Hematopoietic multipotent progenitor cell treated with erythropoietin and hydrocortisone succinate and interleukin-3 and kit ligand, for 8 days (in vitro differentiated cells): ENCODE measurements at places on chromosomes 2 and 18.
A peak's percentile ranks its signal among the peaks of the same experiment; 100 is the strongest.

GRCh38 chr2:209845666-209846065 is 74.0 kb downstream of the UNC80 start:
- no peak for DNase-seq

- peak; percentile 20 for DNase-seq
These were observed 1.3 kb downstream of the CERS6 start for GRCh38 chr2:168457190-168457895.

DNA sequence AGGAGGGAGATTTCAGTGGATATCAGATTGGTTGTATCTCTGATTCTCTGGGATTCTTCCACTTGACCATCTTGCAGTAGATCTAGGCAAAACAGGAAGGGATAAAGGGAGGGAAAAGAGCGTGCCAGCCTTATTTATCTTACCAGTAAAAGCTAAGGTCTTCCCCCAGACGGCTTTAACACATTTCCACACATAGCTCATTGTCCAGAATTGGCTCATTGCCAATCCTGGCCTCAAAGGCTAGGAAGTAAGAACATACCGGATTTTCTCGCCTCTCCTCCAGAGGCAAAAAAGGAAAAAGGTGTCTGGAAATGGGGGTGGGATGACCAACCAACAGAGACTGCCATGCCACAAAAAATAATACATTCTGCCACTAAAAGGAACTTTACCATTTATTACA is 411.6 kb upstream of the NRP2 start:
- DNase-seq, result no peak

- no peak for DNase-seq
These were observed 2.2 kb upstream of the IL1RN start for GRCh38 chr2:113124984-113125855.
